Smooth muscle cell of the umbilical artery (primary cell): ENCODE measurements at places on chromosomes 2 and 18. TPM values are rescaled to one million over a fixed set of nuclear protein-coding genes. Genes with fewer than 3 reads are reported as not detected.

SUPT7L gene
- 17.0 and 25.2 TPM in 2 replicates for total RNA-seq

TTN gene
- under 0.01 and 1.0 TPM in 2 replicates for total RNA-seq

STAM2 gene
- total RNA-seq = 62.4 and 65.1 TPM in 2 replicates

ALLC gene
- not detected in 2 replicates for total RNA-seq

CCDC178 gene
- total RNA-seq = not detected in 2 replicates
